ENCODE measurements at places on chromosomes 13 and 19. TPM values are rescaled to one million over a fixed set of nuclear protein-coding genes. Genes with fewer than 3 reads are reported as not detected.
A peak's percentile ranks its signal among the peaks of the same experiment; 100 is the strongest.

The PSG2 gene
- not detected for total RNA-seq

The DHDH gene
- 1.3 TPM for total RNA-seq

The GJB2 gene
- 0.88 TPM for total RNA-seq

The KIR3DL1 gene
- total RNA-seq = not detected

The ZNF497 gene
- total RNA-seq = 0.80 TPM

DNA sequence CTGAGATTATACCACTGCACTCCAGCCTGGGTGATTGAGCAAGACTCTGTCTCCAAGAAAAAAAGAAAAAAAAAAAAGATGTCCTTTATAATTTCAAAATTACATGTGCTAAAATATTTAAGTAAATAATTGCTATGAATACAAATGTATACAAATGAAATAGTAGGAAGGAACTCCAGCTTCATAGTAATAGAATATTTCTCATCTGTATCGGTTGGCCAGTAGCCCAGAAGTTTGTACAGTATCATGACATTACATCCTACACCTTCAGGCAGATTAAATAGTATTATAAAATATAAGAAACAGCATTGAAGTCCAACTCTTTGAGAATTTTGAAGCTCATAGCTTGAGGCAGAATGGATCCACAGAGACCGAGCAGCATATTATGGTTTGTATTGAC lies 36.5 kb upstream of the CLDN10 start:
- no peak for DNase-seq

- DNase-seq = no peak
Observed at GRCh38 chr13:113433391-113433916, 19.8 kb downstream of the ADPRHL1 start.

GRCh38 chr19:41883463-41883820 lies 458 bp downstream of the ARHGEF1 start:
- no peak for DNase-seq

- DNase-seq = peak; percentile 73
Observed at GRCh38 chr13:40440990-40441820, 225.2 kb downstream of the FOXO1 start.

- no peak for DNase-seq
Observed at GRCh38 chr13:48998641-48999292, 23.1 kb downstream of the FNDC3A start.

DNA sequence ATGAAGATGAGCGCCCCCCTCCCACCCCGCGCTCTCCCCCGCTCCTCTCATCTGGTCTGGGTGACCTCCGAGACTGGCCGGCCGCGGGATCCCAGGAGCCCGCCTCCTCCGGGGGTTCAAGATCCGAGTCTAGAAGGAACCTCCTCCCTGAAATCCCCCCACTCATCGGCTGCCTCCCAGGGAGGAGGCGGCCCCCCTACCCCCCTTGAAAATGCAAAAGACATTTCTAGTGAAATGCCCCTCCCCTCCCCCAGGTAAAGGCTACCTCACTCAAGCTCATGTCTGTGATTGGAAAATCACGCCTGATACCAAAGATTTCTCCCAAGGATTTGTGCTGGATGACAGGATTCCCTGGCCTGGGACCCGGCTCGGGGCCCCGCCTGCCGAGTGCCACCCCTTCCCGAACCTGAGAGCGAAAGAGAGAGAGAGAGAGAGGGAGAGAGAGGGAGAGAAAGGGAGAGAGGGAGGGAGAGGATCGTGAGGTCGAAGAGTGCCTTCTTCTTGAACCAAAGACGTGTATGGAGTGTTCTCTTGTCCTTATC lies 23.4 kb downstream of the ONECUT3 start:
- no peak for DNase-seq

GRCh38 chr13:27775943-27776342 lies 16.3 kb upstream of the GSX1 start:
- no peak for DNase-seq

Measured in breast epithelium (tissue), 4 donors.